ENCODE measurements at places on chromosomes 1 and 21.

DNA sequence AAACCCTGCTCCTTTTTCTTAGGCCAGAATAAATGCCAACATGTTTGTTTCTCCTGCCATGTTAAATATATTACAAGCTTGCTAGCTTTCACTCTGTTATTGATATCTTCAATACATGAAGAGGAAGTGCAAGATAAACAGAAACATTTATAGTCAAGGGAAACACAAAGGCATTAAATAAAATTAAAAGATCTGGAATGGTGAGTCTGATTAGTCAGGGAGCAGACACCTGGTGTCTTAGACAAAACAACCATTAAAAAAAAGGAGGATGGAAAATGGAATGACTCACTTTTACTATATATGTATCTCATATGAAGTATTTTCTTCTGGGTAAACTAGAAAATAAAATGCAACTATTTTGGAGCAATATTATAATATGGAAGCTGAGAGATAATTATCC, 123.3 kb downstream of the SMYD3 start:
- DNase-seq, result no peak

- no peak for DNase-seq
Observed at GRCh38 chr1:224495866-224496265, 61.3 kb upstream of the WDR26 start.

GRCh38 chr1:181126289-181126688, 37.8 kb downstream of the IER5 start:
- DNase-seq, result no peak

GRCh38 chr1:197464044-197464443, 196.0 kb downstream of the CRB1 start:
- no peak for DNase-seq

DNA sequence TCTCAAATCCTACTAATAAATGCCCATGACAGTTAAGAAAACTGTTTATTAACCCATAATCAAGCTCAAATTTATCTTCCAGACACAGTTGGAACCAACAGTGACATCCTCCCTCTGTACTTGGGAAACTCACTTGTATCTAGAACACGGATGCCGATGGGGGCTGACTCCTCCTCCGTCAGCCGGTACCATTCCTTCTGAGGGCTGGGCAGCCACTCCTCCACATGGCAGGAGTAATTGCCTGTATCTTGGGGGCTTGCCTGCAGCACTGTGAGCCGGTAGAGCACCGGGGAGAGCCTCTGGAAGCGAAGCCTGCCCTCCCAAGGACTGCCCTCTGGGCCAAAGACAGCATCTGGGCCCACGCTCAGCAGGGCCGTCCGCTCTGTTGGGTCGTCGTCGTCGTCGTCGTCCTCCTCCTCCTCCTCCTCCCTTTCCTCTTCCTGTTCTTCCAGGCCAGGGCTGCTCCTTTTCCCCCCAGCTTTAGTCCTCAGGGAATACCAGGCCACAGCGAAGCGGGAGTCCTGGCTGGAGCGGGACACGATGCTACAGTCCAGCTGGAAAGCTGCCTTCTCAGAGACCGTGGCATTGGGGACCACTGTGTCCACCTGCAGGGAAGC, 8.5 kb upstream of the CD58 start:
- no peak for DNase-seq

GRCh38 chr1:107450899-107451664, 310.2 kb downstream of the NTNG1 start:
- peak; percentile 10 for DNase-seq

- no peak for DNase-seq
Observed at GRCh38 chr1:4019147-4019521, 119.1 kb upstream of the C1orf174 start.

DNA sequence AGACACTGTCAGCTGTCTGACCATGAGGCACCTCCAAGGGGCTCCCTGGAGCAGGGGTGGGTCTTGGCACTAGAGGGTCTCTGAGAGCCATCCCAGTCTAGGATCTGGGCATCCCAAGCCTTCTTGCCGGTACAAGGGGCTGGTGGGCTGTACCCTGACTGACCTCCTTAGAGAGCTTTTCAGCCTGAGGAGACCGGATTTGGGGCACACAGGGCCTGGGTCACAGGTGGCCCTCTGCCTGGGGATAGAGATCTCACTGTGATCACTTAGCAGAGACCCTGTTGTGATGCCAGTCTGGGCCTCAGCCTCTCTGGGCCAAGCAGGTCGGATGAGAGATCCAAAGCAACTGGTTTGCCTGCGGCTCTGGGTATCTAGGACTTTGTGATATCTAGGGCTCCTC, 227.2 kb downstream of the TRABD2B start:
- no peak for DNase-seq
